Karpas-422 (cell line): ENCODE measurements at places on chromosomes 11 and 22. TPM values are rescaled to one million over a fixed set of nuclear protein-coding genes. Genes with fewer than 3 reads are reported as not detected.

DNA sequence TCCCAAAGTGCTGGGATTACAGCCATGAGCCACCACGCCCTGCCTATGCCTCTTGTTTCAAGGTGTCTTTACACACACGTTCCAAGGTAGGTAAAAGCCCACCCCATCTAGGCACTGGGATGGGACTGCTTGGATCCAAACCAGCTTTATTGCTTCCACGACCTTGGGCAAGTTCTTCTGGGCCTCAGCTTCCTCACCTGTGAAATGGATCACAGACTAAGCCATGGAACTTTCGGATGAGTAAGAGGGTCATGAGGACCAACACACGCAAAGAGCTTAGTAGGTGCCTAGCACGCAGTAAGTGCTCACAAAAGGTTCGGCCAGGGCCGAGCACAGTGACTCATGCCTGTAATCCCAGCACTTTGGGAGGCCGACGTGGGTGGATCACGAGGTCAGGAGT lies 15.6 kb downstream of the RHOD start:
- H3K27ac ChIP-seq: no peak overlapping the region
- H3K4me3 ChIP-seq: no peak overlapping the region
- H3K36me3 ChIP-seq: no peaks in the 10 kb centered on the region
- no peaks in the 10 kb centered on the region for H3K27me3 ChIP-seq
- no peak for DNase-seq

GRCh38 chr11:123481640-123482039 lies 51.6 kb downstream of the GRAMD1B start:
- H3K4me3 ChIP-seq: peak overlapping the region; percentile 66
- peaks cover 94% of the 10 kb centered on the region for H3K4me1 ChIP-seq
- no peak for DNase-seq
- H3K27ac ChIP-seq: peak overlapping the region; percentile 99
- peaks cover 11% of the 10 kb centered on the region for H3K36me3 ChIP-seq

- no peaks in the 10 kb centered on the region for H3K36me3 ChIP-seq
- H3K4me1 ChIP-seq: no peaks in the 10 kb centered on the region
- no peaks in the 10 kb centered on the region for H3K27me3 ChIP-seq
- no peak overlapping the region for H3K27ac ChIP-seq
Observed at GRCh38 chr11:61739413-61739812, 13.0 kb upstream of the MYRF start.

DNA sequence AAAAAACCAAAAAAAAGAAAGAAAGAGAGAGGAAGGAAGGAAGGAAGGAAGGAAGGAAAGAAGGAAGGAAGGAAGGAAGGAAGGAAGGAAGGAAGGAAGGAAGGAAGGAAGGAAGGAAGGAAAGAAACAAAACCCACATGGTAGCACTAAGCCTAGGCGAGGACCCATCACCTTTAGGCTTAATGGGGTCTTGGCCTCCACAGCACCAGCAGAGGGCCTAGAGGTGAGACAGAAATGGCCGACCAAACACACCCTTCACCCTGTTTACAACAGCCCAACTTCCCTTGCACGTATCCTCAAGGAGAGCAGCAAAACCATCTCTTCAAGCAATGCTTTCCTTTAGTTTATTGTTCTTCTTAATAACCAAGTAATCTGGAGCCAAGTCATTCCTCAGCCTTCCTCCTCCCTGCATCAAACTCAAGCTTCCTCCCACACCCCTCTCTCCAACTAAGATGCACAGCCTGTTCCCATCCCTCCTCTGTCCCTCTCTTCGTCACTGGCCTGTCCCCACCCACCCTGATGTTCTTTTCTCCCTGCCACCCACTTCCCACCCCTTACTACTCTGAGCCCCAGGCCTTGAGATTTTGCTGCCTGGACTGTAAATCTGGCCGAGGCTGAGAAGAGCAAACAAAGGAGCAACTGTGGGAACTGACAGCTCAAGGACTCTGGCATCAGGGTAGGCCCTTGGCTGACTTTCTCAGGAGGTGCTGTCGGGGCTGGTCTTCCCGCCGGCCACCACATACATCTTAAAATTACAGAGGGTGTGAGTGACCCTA lies 26.0 kb downstream of the POU2AF1 start:
- peak; percentile 68 for DNase-seq
- H3K4me1 ChIP-seq: peaks cover 94% of the 10 kb centered on the region
- H3K36me3 ChIP-seq: peaks cover 88% of the 10 kb centered on the region
- H3K27me3 ChIP-seq: no peaks in the 10 kb centered on the region
- no peak overlapping the region for H3K27ac ChIP-seq

GRCh38 chr11:96197103-96197502 lies 145.9 kb downstream of the MAML2 start:
- no peak for DNase-seq
- H3K4me1 ChIP-seq: no peaks in the 10 kb centered on the region
- no peaks in the 10 kb centered on the region for H3K36me3 ChIP-seq
- no peaks in the 10 kb centered on the region for H3K27me3 ChIP-seq

DNA sequence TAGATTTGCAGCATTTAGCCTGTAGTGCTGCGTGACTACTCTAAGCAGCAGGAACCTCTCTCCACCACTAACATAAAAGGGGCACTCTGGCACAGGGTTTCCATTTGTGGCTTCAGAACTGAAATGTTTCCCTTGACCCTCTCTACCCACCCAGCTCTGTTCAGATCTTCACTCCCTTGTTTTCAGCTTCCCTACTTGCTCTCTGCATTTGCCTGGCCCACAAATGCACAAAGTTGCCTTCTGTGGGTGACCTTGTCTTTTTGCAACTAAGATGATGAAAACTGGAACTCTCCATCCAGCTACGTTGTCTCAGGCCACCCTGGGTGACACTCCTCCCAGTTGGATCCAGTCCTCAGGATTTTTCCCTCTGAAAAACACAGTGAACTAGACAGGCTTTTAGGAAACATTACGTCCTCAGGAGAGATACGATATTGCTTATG lies 19.8 kb upstream of the PSMA1 start:
- no peak overlapping the region for H3K4me3 ChIP-seq
- no peaks in the 10 kb centered on the region for H3K27me3 ChIP-seq
- H3K4me1 ChIP-seq: no peaks in the 10 kb centered on the region
- no peak for DNase-seq

GRCh38 chr11:102268985-102269470 lies 48.3 kb upstream of the BIRC3 start:
- no peak overlapping the region for H3K27ac ChIP-seq
- no peaks in the 10 kb centered on the region for H3K36me3 ChIP-seq
- no peak for DNase-seq

DNA sequence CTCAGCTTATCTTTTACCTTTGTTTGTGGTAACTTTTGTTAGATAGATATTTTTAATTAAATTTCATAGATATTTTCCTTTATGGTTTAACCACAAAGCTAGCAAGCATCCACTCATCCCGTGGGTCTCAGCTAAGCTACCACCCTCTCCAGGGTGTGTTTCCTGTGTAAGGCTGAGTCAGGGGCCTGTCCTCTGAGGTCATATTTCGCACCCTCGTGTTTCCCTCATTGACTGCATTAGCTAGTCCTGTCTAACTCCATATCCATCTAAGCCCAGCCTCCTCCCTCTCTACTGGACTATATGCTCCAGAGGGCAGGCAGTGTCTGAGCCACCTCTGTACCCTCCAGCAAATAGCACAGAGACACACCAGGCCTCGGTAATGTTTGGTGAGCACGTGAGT lies 16.7 kb downstream of the XRRA1 start:
- peaks cover 64% of the 10 kb centered on the region for H3K36me3 ChIP-seq
- H3K27ac ChIP-seq: no peak overlapping the region
- DNase-seq: no peak
- peaks cover 31% of the 10 kb centered on the region for H3K4me1 ChIP-seq
- H3K27me3 ChIP-seq: no peaks in the 10 kb centered on the region
- no peak overlapping the region for H3K4me3 ChIP-seq

- H3K4me3 ChIP-seq: no peak overlapping the region
- H3K4me1 ChIP-seq: peaks cover 6% of the 10 kb centered on the region; the same call in 1 of the 2 replicates
- no peak overlapping the region for H3K27ac ChIP-seq
- no peaks in the 10 kb centered on the region for H3K36me3 ChIP-seq
- DNase-seq: no peak
- H3K27me3 ChIP-seq: no peaks in the 10 kb centered on the region
Observed at GRCh38 chr11:21727102-21727501, 465.8 kb upstream of the ANO5 start.

DNA sequence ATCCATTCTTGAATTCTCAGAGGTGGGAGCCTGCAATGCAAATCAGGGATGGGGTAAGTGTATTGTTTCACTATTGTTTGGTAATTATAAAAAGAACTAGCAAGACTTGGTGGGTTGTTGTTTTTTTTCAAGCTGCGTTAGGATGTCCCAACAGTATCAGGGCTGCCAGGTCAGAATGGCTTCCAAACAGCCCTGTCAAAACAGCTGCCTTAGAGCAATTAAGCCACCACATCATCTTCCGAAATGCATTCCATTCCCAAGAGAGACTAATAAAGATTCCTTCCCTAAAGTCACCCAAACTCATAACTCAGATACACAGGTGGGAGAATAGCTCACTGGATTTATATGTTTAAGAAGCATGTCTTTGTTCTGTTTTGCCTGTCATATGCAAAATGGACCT lies 23.5 kb downstream of the BBOX1 start:
- no peaks in the 10 kb centered on the region for H3K4me1 ChIP-seq
- H3K36me3 ChIP-seq: no peaks in the 10 kb centered on the region
- no peak overlapping the region for H3K4me3 ChIP-seq
- no peak for DNase-seq

DNA sequence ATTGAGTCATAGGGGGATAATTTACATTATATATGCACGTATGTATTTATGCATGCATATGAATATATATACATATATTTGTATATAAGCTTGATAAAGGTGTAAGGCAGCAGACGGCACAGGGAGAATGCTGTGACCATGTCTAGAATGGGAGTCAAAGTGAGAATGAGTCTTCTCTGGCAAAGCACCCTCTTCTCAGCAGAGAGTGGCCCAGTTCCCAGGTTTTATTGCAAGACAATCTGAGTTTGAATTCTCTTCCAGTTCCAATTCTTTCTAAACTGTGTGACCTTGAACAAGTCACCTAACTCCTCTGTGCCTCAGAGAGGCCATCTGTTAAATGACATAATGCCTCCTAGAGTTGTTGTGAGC lies 13.8 kb downstream of the EHF start:
- DNase-seq: no peak
- no peak overlapping the region for H3K27ac ChIP-seq
- H3K4me1 ChIP-seq: peaks cover 5% of the 10 kb centered on the region
- no peaks in the 10 kb centered on the region for H3K36me3 ChIP-seq
- no peaks in the 10 kb centered on the region for H3K27me3 ChIP-seq
- H3K4me3 ChIP-seq: no peak overlapping the region

DNA sequence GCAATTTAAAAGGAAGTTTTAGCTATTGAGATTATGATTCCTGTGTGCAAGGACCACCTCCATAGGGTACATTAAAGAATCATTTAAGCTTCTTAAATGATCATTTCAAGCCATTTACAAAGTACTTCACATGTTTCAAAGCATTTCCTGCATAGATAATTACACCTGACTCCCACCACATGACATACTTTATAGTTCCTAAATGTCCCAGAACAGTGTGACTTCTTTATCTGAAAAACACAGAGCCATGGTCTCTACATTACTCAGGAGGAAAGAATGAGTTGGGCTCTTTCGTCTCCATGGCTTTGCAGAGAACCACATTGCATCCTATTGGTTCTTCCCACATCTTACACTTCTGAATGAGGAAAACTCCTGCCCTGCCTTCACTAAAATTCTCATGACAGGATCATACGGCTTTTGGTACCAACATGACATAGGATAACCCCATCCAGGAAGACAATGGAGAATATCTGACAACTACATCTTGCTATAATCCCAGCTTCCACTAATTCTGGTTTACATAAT lies 88.6 kb downstream of the ETS1 start:
- no peaks in the 10 kb centered on the region for H3K27me3 ChIP-seq
- no peak for DNase-seq
- peaks cover 100% of the 10 kb centered on the region for H3K4me1 ChIP-seq
- H3K36me3 ChIP-seq: 0 out of 2 replicates have a peak, but pooled peaks cover 3% of the 10 kb centered on the region
- peak overlapping the region; percentile 55 for H3K4me3 ChIP-seq

GRCh38 chr22:24230911-24231656 lies 13.8 kb downstream of the GGT5 start:
- no peak overlapping the region for H3K27ac ChIP-seq
- no peaks in the 10 kb centered on the region for H3K4me1 ChIP-seq
- H3K27me3 ChIP-seq: no peaks in the 10 kb centered on the region
- H3K4me3 ChIP-seq: no peak overlapping the region

GRCh38 chr11:131203040-131203439 lies 167.4 kb upstream of the NTM start:
- H3K27ac ChIP-seq: no peak overlapping the region
- no peaks in the 10 kb centered on the region for H3K36me3 ChIP-seq
- H3K4me3 ChIP-seq: no peak overlapping the region
- no peak for DNase-seq
- no peaks in the 10 kb centered on the region for H3K27me3 ChIP-seq
- peaks cover 41% of the 10 kb centered on the region for H3K4me1 ChIP-seq

DNA sequence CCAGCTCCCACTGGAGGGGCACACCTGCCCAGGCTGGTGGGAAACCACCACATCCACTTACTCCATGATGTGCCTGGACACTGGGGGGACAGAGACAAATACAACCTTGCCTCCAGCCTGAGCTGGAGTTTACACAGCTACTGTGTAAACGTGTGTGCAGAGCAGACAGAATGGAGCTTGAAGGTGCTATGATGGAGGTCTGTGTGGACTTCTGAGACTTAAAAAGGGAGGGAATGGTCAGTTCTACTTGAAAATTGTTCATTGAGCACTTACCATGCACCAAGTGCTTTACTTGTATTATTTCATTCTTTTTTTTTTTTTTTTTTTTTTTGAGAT lies 11.2 kb downstream of the CDCA5 start:
- peaks cover 12% of the 10 kb centered on the region for H3K4me1 ChIP-seq
- no peaks in the 10 kb centered on the region for H3K27me3 ChIP-seq
- DNase-seq: no peak

- H3K27me3 ChIP-seq: no peaks in the 10 kb centered on the region
- DNase-seq: no peak
- no peak overlapping the region for H3K27ac ChIP-seq
- H3K4me3 ChIP-seq: no peak overlapping the region
Observed at GRCh38 chr11:14089690-14090462, 127.4 kb downstream of the SPON1 start.

- DNase-seq: no peak
- no peak overlapping the region for H3K4me3 ChIP-seq
- no peak overlapping the region for H3K27ac ChIP-seq
Observed at GRCh38 chr11:70804139-70804837, 406.0 kb downstream of the CTTN start.

- H3K27me3 ChIP-seq: no peaks in the 10 kb centered on the region
- no peak for DNase-seq
- no peak overlapping the region for H3K27ac ChIP-seq
Observed at GRCh38 chr22:44348971-44349560, 36.3 kb upstream of the SHISAL1 start.

- no peaks in the 10 kb centered on the region for H3K27me3 ChIP-seq
- peak; percentile 91 for DNase-seq
- H3K27ac ChIP-seq: no peak overlapping the region
- no peak overlapping the region for H3K4me3 ChIP-seq
- H3K4me1 ChIP-seq: peaks cover 2% of the 10 kb centered on the region
- H3K36me3 ChIP-seq: peaks cover 6% of the 10 kb centered on the region
Observed at GRCh38 chr11:67996622-67997474, 7.0 kb downstream of the UNC93B1 start.

GRCh38 chr11:74288911-74289310 lies 22.5 kb downstream of the P4HA3 start:
- H3K27me3 ChIP-seq: no peaks in the 10 kb centered on the region
- H3K27ac ChIP-seq: no peak overlapping the region
- no peaks in the 10 kb centered on the region for H3K36me3 ChIP-seq
- no peak overlapping the region for H3K4me3 ChIP-seq
- no peaks in the 10 kb centered on the region for H3K4me1 ChIP-seq
- DNase-seq: no peak

CYB5R2 gene
- total RNA-seq: not detected in 2 replicates

PGA5 gene
- total RNA-seq: not detected in 2 replicates

OR8A1 gene
- not detected in 2 replicates for total RNA-seq

NPAS4 gene
- not detected in 2 replicates for total RNA-seq

TMEM121B gene
- 0.04 and 0.76 TPM in 2 replicates for total RNA-seq

DEUP1 gene
- total RNA-seq: not detected in 2 replicates

MYBPC3 gene
- total RNA-seq: 0.67 and 0.72 TPM in 2 replicates

LRRC51 gene
- 2.3 and 4.6 TPM in 2 replicates for total RNA-seq

KIF18A gene
- total RNA-seq: 16.5 and 30.7 TPM in 2 replicates
